ENCODE measurements at places on chromosomes 13 and 19.

DNA sequence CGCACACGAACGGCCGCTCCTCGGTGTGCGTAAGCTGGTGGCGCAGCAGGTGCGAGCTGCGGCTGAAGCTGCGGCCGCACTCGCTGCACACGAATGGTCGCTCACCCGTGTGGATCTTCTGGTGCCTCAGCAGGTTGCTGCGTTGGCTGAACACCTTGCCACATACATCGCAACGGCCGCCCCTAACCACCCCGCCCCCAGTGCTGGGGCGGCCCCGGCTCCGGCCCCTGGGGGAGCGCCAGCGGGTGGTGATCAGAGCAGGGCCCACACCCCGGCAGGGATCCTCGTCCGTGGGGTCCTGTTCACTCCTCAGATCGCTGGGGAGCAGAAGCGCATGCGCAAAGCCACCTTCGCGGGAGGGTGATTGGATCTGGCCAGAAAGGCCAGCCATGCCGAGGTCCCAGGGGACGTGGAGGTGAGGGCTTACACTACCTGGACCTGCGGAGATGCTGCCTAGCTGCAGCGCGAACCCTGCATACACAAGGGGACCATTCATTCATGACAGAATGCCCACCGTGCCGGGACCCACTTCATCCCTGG lies 4.7 kb upstream of the UBE2M start:
- no peak for DNase-seq

- DNase-seq = no peak
Observed at GRCh38 chr13:97495678-97496077, 61.7 kb downstream of the RAP2A start.

GRCh38 chr19:33194886-33195644 lies 935 bp downstream of the LRP3 start:
- DNase-seq = no peak

- no peak for DNase-seq
Observed at GRCh38 chr19:48556825-48557224, 4.9 kb downstream of the SULT2B1 start.

- no peak for DNase-seq
Observed at GRCh38 chr13:84479656-84480055, 597.4 kb upstream of the SLITRK1 start.

DNA sequence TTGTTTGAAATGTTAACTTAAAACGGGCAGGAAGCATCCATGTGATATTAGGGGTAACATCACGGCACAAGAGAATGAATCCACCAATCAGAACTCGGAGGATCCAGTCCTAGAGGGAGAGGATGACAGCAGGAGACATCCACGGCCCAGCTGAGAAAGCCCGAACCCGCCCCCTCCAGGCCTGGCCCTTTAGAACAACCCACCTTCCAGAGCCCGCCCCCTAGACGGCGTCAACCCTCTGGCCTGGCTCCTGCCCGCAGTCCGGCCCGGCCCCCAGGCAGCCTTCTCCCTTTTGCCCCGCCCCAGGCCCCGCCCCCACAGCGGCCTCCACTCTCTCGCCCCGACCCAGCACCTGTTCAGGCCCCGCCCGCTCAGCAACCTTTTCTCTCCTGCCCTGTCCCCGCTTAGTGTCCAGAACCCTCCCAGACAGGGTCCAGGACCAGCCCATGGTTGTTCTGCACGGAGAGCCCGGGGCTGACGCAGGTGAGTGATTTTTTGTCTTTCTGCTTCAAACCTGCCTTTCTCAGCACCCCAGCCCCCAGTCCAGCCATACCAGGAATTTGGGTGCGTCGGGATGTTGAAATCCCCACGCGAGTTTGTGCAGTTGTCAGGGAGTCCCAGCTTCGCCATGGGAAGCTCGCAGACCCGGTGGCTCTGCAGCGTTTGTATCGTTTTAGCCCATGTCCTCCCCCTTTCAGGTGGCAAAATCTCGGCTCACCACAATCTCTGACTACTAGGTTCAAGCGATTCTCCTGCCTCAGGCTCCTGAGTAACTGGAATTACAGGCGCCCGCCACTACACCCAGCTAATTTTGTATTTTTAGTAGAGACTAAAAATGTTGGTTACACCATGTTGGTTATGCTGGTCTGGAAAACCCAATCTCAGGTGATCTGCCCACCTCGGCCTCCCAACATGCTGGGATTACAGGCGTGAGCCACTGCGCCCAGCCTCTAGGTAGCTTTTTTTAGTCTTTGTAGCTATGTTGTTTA lies 16.1 kb downstream of the ZNF816 start:
- no peak for DNase-seq

GRCh38 chr19:12364391-12365235 lies 870 bp downstream of the ZNF442 start:
- DNase-seq = no peak

DNA sequence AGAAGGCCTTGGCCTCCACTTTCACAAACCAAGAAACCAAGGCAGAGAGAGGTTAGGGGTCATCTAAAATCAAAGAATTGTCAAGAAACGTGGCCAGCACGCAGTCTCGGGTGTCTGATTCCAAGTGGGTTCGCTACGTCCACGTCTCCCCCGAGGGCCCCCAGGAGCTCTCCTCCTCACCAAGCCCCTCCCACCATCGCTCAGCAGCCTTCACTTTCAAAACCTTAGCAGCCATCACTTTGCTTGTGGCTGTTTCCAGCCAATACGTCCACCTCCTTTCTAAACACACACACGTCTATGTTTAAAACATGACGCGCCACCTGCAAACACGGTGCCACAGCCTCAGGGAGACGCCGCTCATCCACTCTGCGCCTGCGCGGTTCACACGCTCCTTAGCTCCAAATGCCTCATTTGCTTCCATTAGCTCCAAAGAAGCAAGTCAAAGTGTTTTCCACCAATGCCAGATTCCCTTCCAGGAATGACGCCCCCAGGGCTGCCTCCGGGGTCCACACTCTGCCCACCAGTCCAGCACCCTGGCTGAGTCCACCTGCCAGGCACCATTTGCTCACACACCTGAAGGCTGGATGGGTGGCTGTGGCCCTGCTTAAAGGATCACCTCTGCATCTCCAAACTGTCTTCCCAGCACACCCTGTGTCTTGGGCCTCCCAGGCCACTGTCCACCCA lies 5.5 kb downstream of the RASA3 start:
- DNase-seq = no peak

DNA sequence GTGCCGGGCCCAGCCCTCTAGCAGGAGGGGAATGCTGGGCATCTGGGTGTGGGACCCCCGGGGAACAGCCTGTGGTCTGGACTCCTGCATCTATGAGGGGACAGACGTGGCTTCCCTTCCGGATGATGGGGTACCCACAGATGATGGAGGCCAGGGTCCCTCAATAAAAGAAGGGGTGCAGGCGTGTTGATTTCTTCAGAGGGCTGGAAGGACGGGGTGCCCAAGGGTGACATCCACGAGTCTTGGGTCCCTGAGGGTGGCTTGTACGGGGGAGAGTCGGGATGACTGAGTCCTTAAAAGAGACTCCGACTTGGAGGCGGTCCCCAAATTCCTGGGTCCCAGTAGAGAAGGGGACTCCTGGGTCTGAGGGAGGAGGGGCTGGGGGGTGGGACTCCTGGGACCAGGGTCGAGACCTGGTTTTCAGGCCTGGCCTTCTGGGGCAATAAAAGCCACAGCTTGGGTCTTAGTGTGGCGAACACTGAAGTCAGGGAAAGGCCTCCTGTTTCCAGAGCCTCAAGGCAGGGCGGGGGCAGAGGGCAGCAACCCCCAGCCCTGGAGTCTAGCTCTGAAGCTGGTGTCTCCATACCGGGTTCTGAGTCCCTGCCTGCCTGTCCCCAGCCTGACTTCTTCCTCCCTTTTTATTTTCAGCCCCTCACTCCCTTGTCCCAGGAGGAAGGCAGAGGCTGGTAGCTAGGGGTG lies 459 bp upstream of the GRIN2D start:
- DNase-seq = no peak

- DNase-seq = no peak
Observed at GRCh38 chr19:17778251-17778967, 16.5 kb upstream of the B3GNT3 start.

DNA sequence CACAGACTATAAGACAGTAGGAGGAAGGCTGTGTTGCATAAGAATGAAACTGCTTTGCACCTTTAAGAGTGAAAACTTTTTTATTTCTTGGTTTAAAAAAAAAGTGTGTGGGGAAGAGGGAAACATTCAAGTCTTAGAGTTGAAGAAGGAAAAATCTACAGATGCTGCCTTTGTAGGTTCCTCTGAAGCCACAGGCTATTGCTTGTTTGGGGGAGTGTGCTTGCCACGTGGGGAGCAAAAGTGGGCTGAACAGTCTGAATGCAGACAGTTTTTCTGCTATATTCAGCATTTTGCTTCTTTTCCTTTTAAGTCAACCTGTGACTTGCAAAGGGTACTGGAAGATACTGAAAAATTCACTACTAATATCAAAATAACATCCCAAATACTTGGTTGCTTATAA lies 36.9 kb downstream of the EFNB2 start:
- no peak for DNase-seq

DNA sequence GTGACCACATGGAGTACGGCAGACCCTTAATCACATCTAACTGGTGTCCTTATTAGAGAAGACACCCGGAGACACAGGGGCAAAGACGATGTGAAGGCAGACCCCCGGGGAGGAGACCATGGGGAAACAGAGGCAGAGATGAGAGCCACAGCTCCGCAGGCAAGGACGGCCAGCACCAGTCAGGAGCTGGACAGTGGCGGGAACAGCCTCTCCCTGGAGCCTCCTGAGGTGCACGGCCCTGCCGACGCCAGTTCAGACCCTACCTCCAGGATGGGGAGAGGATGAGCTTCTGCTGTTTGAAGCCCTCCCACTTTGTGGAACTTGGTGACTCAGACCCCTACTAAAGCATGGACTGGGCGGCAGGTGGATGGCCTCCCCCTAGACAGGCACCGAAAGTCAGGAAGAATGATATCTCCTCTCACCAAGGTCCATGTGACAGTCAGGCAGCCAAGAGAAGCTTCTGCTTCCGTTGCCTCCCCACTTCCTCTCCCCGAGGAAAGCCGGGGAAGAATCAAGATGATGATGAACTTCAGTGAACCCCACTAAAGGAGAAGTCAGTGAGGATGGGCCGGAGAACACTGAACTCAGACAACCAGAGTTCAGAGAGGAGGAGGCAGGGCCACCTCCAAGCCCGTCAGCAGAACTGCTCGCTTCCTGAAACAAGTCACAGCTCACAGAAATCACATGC lies 25.4 kb downstream of the RAB20 start:
- DNase-seq = no peak

DNA sequence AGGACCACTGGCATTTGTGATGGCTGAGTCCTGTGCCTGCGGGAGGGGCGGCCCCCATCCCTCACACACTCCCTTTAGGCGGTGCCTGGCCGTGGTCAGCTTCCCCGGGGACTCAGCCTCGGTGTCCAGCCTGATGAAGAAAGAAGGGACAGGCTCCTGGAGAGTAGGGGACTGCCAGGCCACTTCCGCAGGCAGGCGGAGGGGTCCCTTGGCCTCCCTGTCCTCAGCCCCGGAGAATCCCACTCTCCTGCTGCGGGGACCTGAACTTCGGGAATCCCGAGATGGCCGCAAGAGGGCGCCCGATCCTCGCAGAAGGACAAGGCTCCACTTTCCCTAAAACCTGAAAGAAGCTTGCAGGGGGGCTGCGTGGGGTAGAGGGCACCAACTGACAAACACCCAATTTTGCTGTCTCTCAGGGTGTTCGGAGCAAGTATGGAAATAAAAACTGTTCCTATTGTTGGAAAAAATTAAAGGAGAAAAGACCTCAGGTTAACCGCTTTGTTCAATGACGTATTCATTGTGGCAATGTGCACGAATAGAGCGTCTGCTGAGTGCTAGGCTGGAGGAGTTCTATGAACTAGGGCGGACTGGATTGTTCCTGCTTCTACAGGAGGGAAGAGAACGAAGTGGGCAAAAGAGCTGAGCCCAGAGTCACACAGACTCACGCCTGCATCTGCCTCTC lies 297.3 kb downstream of the ZNF536 start:
- DNase-seq = peak; percentile 19

DNA sequence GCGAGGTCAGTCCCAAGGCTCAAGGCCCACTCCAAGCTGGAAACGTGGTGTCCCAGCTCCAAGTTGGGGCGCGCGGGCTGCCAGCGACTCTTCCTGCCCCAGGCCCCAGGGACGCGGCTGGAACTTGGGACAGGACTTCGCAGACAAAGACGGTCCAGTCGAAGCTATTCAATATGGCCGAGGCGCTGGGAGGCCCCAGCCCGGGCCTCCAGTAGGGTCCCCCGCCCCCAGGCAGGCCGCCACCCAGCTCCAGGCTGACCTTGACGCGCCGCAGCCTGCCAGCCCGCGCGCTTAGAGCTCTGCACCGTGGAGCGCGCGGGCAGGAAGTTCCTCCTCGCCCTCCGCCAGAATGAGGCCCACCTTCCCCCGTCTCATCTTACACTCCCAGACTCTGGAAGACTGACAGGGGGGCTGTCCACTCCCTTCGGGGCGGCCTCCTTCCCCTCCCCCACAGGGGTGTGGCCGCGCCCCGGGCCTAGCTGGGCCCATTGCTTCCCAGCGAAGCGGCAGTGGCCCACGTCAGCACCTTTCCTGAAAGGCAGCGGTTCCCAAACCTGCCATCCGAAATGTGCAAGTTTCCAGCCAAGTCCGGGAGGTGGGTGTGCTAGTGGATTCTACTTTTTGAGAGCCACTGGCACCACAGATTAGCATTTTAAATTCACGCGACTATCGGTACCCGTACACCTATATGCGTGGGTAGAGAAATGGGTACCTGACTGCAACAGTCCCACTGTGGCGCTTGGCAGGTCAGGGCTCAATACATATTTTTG lies at the start of gene CCDC8:
Gene CCDC8 (minus strand): TSS at position 303 of the 770 bp plus-strand sequence. CDS start 754 bp downstream, outside the sequence.
- no peak for DNase-seq

DNA sequence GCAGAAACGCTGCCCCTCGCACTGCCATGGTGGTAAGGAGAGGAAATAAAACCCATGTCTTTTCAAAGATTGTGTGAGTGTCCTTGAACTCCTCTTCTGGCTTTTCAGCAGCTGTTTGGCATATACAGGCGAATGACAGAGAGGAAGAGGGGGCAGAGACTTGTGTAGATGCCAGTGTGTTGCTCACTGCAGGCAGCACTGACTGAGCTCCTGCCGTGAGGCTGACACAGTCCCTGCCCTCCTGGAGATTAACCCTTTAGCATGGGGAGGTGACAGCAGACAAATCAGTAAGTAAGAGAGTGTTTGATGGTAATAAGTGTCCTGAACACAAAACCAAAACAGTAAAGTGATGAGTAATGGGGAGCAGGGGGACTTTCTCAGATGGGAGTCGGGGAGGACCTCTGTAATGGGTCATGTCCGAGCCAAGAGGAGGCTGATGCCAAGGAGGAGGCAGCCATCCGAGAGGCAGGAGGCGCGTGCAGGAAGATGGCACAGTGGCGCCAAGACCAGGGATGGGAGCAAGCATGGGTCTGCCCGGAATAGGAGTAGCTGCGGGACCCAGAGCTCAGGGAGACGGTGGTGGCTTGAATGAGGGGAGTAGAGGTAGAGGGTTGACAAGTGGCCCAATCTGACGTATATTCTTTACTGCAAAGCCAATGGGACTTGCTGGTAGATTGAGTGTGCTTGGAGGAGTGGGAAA lies 182.2 kb downstream of the FOXO1 start:
- DNase-seq = no peak

Data from activated CD4-positive, CD25-positive, alpha-beta regulatory T cell (primary cell).